ENCODE measurements at places on chromosomes 5 and 9.
A peak's percentile ranks its signal among the peaks of the same experiment; 100 is the strongest.

- no peak for DNase-seq
Observed at GRCh38 chr9:7180247-7180646, 422.5 kb downstream of the KDM4C start.

GRCh38 chr9:108972186-108972585 lies 38.0 kb downstream of the ABITRAM start:
- DNase-seq, result no peak

- no peak for DNase-seq
Observed at GRCh38 chr5:143187495-143187894, 216.0 kb downstream of the NR3C1 start.

- DNase-seq, result no peak
Observed at GRCh38 chr9:119304555-119304954, 64.7 kb downstream of the BRINP1 start.

DNA sequence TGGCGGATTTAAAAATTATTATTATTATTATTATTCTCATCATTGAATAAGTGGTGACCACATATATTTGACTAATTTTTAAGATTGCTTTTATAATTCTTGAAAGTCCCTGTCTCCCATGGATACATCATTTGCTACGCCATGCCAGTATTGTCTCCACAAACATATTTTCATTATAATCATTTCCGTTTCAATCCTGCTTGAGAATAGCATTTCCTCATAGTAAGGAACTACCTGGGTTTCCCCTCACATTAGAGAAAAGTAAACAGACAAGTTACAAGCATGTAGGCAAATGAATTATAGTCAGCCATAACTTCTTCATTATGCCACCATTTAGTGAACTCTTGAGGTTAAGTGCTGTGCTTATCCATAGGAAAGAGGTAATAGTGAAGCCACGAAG lies 276.6 kb downstream of the NFIB start:
- DNase-seq, result no peak

DNA sequence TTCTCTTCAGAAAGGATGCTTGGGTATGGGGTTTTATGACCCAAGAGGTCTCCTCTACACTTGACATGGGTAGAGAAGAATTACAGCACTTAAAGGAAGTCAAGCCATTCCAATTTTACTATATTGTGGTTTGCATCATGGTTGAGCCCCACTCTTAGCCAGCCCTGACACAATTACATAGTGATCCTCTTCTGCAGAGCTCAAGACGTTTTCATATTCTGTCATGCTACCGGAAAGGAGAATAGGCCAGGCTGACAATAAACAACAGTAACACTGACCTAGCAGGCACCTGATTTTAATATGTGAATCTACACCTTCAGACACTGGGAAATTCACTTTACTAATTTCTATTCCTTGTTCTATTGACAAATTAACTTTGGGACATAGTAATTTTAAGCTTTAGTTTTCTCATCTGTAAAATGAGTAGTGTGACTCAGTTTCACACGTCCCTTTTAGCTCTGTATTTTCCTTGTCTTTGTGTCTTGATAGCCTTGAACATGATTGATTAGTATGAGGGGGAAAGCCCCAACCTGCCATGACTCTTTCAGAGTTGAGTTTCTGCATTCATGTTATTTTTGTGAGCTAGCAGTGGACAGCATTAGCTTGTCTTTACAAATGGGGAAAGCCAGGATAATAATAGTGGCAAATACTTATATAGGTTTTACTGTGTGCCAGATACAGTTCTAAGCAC lies 83.8 kb downstream of the SV2C start:
- no peak for DNase-seq

DNA sequence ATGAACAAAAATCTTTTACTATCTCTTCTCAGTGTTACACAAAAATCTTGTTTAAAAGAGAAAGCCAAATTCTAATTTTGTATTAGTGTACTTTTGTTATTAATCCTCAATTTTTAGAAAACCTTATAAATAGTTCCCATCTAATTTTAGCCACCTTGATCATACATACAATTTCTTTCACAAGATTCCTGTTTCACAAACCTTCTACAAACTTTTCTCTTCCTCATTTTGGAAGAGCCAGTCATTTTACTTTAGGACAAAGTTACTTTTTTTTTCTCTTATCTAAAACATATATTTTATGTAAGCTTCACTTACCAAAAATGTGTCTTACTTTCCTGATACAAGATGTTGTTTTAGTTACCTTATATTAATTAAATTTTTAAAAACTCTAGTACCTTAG lies 161.3 kb downstream of the YIPF5 start:
- DNase-seq, result no peak

- no peak for DNase-seq
Observed at GRCh38 chr9:94648185-94648584, 8.9 kb upstream of the FBP1 start.

- no peak for DNase-seq
Observed at GRCh38 chr9:137245450-137246421, 4.6 kb downstream of the TUBB4B start.

DNA sequence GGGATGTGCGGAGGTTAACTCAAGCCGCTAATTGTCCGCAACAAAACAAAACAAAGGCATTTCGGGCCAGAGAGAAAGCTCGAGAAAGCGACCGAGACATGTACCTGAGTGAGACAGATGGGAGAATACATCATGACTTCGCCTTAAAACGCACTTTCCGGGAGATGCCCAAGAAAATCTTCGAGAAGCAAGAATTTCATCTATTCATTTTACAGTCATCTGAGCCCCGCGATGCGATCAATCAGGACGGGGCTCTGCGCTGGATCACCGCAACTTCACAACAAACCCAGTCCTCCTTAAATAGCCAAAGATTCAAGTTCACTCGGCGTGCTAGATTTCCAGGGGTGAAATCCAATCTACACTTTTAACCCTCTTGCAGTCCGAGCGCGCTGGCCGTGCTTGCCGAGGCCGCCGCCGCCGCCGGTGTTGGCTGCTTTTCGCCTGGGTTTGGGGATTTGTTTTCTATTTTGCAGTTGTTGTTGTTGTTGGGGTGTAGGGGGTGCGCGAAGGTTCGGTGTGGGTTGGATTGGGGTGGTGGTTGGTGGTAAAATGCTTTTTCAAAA lies 482 bp downstream of the NFIB start:
- DNase-seq, result peak; percentile 17

GRCh38 chr5:109589986-109590385 lies 99.7 kb upstream of the MAN2A1 start:
- DNase-seq, result no peak

GRCh38 chr9:135526730-135527571 lies 5.7 kb downstream of the LCN1 start:
- DNase-seq, result no peak

DNA sequence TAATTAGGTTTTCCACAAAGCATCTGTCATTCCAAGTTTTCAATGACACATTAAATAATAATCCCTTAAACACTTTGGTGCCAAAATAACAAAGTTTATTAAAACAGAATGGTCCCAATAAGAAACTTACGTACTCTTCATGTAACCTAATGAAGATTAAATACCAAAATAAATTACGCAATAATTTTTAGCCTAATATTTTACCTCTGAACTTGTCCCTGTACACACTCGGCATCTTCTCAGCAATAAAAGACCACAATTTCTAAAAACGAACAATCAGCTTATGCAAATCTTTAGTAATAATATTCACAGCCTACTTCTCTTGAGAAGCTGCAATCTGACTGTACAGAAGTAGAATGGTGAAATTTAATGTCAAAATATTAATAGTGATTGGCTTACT lies 163.6 kb downstream of the ZDHHC21 start:
- no peak for DNase-seq

GRCh38 chr9:126514037-126514821 lies 99.5 kb upstream of the LMX1B start:
- DNase-seq, result peak; percentile 95

GRCh38 chr5:159459951-159460538 lies 129.8 kb upstream of the IL12B start:
- no peak for DNase-seq

DNA sequence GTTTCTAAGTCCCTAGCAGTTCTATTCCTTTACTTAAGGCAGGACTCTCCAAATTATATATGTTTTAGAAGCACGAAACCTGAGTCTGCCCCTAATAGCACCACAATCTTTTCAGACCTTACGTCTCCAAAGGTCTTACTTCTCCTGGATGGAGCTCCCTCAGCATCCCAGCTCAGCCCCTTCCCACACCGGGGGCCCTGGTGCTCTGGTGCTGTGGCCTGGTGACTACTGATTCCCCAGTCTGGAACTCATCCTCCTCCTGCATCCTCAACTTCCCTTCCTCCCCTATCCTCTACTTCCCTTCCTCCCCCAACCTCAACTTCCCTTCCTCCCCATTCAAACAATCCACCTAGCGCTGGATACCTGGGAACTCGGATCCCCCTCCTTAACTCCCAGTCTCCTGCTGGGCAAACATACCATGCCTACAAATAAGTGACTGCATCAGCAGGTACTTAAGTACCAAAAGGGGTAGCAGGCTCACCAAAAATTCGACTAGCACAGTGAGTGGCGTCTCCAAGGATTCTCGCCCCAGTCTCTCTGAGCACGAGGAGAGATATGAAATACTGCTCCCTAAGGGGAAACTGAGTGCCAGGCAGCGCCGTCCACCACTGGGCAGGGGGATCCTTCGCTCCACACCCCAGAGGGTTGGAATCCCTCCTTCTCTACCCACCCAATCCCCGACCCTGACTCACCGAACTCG lies 831 bp downstream of the IGFBPL1 start:
- DNase-seq, result no peak

DNA sequence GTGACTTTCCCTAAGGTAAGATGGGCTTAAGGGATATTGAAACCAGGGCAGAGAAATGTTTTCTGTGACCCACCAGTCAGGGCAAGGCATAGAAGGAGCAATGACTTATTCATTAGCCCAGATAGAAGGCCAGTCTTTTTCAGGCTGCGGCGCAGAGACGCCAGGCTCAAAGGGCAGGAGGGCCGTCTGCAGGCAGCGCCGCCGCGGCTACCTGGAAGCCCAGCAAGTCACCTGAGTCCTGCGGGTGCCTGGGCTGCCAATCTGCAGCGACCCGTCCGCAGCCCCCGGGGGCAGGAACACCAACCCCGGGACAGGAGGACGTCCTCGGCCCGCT lies 322 bp upstream of the SH3GL2 start:
- no peak for DNase-seq

DNA sequence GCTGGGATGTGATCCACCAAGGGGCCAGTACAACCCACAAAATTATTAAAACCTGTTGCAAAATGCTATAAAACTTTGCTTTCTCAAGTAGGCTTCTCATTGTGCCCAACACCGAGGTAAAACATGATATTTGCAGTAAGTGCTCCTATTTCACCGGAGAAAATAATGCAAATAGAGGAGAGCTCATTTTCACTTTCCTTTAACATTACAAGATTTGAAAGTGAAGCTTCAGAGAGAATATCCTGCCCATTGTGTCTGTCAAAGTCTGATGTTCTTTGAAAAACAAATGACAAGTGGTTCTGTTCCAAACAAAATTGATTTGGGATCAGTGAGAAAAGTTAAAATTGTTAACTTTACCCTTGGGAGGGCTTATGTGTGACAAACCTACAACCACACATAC lies 287.1 kb downstream of the KCNN2 start:
- DNase-seq, result no peak

DNA sequence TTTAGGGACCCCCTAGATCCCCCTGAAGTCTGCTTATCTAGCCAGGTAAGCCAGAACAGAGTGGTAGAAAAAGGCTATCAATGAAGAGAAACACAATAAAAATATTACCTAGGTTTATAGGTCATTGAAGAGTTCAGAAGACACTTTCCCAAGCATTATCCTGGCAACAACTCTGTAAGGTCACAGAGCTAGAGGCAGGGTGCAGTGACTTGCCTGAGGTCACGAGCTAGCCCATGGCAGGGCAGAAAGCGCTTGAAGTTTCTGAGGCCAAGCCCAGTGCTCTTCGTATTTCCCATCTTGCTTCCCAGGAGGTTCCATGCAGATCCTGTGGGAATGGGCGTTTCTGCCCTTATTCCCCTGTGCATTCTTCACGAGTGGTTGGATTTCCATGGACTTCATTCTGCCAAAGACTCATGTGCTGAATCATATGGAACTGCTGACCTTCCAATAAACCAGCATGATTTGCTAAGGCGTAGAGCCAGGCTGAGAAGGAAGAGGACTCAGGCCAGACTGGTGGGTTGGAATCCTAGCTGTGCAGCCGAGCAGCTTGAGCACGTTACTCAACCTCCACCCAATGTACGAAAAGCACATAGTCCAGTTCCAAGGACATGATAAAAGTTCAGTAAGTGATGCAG lies 22.1 kb downstream of the TRMO start:
- DNase-seq, result no peak

DNA sequence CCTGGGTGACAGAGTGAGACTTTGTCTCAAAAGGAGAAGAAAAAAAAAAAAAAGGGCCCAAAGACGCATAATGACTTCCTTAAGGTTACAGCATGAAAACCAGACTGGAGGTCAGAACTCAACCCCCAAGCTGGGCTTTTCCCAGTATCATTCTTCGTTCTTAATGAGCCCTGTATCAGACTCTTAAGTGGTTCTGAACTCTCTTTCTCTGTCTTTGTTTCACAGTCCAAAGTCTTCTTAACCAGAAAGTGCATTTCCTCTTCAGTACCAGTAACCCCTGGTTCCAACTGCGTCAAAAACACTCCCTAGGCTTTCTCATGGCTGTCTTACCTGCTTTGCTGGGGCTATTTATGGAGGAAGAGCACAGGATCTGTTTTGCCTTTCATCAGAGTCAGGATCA lies 38.4 kb upstream of the SHB start:
- DNase-seq, result no peak

- DNase-seq, result peak; percentile 56
Observed at GRCh38 chr5:39464088-39464487, 39.3 kb upstream of the DAB2 start.

DNA sequence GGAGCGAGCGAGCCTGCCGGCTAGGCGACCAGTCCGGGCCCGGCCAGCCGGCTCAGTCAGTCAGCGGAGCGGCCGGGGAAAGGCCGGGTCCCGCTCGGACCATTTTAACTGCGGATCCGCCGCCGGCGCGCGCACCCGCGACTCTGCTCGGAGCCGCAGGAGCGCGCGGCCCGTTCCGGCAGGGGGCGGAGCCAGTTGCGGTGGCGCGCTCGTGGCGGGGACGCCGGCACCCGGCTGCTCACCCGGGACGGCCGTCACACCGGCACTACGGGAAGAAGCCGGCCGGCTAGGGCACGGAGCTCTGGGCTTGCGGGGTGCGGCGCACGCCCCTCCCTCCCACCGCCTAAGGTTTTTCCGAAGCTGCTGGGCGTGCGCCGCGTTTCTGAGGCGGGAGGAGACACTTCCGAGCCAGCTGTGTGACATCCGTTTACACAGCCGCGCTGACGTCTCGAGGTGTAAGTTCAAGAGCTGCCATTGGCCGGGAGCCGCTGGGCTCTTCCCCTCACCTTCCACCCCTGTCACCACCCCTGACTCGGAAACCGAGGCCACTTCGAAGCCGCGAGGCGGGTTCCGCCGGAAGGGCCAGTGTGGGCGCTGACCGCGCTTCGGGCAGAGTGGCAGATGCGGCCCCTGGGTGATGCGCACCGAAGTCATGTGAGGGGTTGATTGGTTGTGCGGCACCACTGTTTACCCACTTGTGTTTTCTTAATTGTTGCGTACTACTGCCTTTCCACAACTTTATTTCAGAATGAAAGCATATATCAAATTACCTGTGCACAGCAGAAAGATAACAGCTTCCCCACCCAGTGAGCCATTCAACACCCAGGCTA lies at the start of gene FBXL17:
Gene FBXL17, minus strand, starts transcription at position 145 of the 830 bp plus-strand sequence.
- DNase-seq, result peak; percentile 95

Data from AG20443 (cell line).